Stimulated activated CD8-positive, alpha-beta memory T cell treated with anti-CD3 and anti-CD28 coated beads, Interleukin-4, amount 100 ng/mL, for 24 hours (primary cell): ENCODE measurements at places on chromosomes 7 and 10.

GRCh38 chr10:3907514-3907913 is 122.5 kb upstream of the KLF6 start:
- DNase-seq, result no peak

DNA sequence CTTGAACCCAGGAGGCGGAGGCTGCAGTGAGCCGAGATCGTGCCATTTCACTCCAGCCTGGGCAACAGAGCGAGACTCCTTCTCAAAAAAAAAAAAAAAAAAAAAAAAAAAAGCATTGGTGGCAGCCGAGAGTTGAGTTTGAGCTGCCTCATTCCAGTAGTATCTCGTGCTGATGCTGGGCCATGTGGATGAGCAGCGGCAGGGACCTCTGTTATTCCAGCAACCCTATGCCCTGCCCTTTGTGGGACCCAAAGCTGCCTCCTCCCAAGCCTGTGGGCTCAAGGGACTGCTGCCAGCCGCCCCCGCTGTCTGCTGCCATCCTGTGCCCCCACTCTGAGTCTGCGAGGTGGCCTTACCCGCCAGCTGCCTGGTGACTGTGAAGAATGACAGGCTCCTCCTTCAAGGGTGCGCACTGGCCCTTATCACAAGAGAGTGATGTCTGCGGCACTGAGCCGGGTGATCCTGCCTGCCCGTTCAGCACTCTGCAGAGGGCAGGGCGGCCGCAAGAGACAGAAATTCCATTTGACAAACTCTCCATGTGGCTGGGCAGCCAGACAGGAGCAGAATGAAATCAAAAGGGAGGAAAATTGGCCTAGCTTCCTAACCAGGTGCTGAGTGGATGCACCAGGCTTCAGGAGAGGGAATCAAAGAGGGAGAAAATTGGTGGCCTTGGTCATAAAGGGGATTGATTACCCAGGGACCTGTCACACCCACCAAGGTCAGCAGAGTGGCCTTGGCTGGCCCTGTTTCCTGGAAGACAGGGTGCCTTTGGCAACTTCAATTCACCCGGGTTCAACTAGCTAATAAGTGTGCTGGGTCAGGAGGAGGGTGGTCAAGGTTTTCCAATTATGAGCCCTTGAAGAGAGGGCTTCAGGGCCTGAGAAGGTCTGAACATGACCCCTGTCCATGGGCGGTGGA is 65.3 kb upstream of the ZMIZ1 start:
- DNase-seq, result no peak

GRCh38 chr7:21327422-21328409 is 100.2 kb upstream of the SP4 start:
- DNase-seq, result no peak

DNA sequence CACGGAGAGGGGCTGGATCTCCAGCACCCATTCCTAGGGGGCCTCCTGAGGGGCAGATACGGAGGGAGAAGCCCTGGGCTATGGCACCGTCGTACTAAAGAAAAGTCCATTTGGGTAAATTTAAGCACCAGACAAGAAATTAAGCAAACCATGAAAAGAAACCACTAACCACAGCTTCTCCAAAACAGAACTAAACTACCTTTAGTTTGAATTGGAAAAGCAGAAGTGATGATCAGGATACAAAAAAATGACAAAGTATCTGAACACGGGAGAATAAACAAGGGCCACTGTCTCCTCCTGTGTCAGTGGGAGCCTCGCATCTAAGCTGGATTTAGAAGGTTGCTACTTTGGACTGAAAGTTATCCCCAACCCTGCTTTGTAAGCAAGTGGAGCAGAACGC is 69.1 kb downstream of the DIP2C start:
- DNase-seq, result no peak

- DNase-seq, result no peak
Observed at GRCh38 chr10:76185471-76186301, 754.3 kb downstream of the LRMDA start.

GRCh38 chr10:36671607-36672006 is 453.8 kb upstream of the ANKRD30A start:
- DNase-seq, result no peak

DNA sequence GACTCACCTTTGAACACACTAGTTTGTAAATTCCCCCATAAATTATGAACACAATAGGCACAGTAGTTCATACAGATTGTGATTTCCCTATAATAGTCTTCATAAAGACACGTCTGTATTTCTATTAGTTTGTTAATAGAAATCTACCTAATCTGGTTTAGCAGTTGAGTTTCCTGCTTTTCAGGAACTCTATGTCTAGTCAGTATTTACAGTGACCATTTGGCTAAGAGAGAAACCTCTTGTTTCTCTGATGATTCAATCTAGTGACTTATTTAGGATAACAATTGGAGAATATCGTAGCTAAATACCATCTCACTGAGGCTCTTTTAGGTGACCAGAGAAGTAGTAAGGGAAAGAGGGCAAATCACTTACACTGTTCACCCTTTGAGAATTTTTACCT is 5.9 kb upstream of the HERPUD2 start:
- no peak for DNase-seq
